ENCODE measurements at places on chromosomes 7 and 10.

DNA sequence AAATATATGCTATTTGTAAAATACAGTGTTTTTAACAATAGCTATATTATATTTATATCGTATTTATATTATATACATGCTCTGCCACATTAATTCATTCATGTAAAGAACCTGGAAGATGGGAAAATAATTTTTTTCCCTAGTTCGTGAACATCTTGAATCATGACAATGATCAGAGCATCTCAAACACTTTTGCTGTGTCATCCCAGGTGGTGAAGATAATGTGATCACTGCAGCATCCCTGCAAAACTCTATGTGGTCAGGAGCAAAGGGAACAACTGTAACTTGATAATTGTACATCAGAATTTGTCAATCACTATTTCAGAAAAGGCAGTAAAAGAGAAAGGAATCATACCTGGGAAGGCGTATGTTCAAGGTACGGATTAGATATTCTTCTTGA lies 39.3 kb downstream of the RAPGEF5 start:
- no peak for DNase-seq

DNA sequence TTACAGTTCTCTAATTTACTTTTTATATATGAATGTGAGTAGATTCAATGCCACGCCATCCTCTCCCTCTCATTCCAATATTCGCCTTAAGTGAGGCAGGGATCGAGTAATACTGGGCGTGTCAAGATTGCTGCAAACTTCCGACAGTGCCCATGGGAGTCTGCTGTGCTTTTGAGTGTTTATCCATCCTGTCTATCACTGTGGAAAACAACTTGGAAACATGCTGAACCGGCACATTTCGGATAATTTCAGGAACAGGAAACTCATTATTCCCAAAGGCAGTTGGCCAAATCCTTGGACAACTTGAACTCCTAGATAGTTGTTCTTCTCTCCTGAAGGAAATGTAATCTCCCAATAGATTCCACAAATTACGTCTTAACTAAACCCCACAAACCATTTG lies 28.5 kb downstream of the PIP4K2A start:
- peak; percentile 49 for DNase-seq

DNA sequence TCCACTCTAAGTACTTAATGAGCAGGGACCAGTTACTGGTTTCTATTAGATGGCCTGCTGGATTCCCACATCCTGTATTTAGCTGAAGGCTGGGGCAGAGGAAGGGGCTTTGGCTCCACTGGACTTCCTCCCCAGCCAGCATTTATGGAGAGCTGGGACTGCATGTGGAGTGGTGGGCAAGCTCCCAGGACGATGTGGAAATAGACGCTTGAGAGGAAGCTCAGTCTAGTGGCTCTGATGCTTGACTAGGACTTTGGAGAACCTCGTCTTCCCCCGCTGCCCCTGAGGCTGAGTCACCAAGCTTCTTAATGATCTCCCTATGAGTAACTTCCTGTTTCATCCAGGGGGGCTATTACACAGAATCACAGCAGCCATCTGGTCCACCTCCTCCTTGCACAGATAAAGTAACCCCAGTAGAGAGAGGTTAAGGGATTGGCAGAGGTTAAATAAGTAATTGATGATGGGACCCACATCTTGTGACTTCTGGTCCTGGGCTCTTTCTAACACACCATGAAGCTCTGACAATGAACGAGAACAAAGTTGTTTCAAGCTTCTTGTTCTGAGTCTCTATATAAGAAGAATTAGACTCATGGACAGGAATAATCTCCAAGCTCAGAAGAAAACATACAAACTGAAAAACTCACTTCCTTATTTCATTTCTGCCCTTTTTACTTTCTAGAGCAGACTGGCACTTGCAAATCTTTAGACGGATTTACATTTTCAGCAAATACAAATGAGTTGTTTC lies 126.2 kb downstream of the PRPF18 start:
- DNase-seq: no peak

DNA sequence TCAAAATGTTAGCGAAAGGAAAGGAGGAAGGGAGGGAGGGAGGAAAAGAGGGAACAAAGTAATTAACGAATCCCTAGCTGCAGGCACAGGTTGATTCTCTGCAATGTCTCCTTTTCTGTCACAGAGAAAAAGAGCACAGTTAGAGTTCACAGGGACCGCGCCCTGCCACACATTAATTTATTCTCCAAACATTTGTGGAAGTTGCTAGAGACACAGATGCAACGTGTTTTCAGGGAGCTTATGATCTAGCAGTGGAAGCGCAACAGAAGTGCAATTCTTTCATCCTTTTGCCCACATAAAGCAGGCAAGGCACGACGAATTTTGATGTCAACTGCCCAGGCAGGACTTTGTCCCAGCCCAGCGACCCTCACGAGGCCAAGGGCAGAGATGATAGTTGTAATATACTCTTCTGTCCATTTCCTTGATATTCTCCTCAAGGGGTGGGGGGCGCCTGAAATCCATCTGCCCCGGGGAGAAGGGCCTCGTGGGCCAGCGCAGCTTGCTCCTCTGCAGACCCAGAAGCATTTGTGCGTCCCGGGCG lies 101.7 kb upstream of the ZNF438 start:
- DNase-seq: no peak

GRCh38 chr7:99127636-99128035 lies 16.3 kb downstream of the SMURF1 start:
- DNase-seq: no peak

DNA sequence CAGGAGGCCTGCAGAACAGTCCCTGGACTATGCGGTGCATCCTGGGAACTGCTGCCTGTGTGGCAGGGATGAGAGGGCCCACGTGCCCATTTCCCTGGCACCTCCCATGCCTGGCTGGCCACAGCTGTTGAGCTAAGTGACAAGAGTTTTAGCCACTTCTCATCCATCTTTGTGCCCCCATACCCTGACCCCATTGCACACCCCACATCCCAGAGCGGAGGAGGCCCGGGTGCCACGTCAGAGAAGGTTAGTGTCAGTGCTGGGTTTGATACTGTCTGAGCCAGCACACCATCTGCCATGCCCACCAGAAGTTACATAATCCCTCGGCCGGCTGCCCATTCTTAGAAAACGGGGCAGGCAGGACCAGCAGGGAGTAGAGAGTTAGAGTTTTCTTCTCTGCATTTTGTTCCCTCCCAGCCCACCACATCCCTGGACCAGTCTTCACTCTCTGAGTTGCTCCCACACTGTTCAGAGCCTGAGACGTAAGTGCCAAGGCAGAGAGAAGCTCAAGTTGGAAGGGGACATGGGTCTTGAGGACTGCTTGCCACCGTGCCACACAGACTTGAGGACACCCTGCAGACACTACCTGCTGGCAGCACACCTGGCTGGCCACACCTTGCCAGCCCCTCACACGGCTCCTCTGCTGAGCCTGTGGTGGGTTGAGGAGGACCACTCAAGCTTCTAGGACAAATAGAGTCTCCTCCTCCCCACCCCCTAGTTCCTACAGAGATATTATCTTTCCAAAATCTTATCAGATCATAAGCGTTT lies 13.1 kb downstream of the UNC5B start:
- DNase-seq: peak; percentile 24

DNA sequence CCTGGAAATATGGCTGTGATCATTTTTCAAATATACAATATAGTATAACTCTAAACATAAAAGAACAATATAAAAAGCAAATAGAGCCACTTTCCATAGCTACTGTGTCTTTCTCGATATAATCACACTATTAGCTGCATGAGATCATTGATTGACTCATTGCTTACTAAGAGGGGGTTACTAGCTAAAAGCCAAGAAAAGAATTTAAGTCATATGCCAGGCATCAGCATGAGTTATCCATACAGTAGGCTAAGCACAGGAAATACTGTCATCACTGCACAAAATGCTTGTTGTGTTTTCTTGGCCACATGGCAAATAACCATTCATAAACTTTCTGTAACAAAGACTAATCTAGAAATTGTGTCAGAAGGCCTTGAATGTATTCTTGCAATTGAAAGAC lies 18.8 kb upstream of the ABCB5 start:
- no peak for DNase-seq

GRCh38 chr10:110474017-110474416 lies 23.7 kb upstream of the DUSP5 start:
- no peak for DNase-seq

DNA sequence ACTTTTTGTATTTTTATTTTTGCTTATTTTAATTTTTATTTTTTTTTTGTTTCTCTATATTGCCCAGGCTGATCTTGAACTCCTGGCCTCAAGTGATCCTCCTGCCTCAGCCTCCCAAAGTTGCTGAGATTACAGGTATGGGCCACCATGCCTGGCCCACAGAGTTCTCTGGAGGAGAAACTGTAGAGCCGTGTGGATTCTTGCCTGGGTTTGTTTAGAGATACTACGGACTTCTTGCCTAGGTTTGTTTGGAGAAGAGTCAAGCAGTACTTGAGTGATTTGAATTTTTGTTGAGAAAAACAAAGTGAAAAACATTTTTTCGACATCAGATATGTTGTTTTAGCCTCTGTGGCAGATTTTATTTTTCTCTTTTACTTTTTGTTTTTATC lies 99.0 kb downstream of the CAMK1D start:
- no peak for DNase-seq

DNA sequence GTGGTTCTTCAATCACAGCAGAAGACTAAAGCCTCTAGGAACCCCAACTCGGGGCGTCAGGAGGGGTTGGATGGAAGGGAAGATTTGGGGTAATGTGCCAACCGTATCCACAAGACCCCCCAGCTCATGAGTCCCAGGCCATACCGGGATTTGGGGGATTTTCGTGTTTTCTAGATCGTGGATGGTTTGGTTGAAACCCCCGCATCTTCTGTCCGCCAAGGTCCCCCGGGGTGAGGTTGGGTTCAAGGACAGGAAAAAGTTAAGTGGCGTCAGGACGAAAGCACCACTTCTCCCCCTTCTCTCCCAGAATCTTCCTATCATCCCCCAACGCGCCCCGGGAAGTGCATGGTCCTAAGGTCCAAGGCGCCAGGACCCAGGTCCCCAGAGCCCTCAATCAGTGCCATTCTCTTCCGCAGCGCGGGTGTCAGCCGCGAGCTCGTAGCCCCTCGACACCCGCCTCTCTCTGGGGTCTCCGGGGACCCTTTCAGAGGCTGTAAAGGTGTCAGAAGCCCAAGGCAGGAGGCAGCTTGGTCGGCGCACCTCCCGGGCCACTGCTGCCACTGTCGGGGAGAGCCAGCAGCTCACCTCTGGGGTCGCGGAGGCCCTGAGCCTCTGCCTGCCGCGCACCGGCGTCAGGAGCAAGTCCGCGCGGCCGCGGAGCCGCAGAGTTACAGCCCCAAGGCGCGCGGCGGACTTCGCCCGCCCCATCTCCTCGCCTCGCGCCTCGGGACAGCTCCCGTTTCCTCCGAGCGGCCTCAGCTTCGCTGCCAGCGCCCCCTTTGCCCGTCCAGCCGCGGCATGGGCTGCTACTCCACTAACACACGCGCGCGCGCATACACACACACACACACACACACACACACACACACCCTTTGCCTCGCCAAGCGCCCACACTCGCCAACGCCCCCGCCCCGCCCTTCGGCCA lies 1.5 kb downstream of the MKX start:
- DNase-seq: peak; percentile 69

DNA sequence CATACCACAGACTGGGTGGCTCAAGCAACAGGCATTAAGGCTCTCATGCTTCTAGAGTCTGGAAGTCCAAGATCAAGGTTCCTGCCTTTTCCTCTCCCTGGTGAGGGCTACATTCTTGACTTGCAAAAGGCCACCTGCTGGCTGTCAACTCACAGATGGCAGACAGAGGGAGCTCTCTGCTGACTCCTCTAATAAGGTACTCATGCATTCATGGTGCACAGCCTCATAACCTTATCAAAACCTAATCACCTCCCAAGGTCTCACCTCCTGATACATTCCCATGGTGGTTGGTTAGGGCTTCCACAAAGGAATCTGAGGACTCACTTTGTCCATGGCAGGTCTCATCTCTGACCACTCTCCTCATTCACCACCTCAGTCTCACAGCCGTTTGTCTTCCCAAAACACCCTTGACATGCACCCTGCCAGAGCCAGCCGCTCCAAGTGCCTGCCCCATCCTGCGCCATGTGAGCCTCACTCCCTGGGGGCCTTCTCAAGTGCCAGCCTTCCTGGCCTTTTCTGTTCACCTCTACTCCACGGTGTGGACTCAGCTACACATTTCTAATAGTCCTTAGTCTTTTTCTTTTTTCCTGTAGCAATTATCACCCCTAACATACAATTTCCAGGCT lies 400.3 kb upstream of the ADARB2 start:
- DNase-seq: no peak

DNA sequence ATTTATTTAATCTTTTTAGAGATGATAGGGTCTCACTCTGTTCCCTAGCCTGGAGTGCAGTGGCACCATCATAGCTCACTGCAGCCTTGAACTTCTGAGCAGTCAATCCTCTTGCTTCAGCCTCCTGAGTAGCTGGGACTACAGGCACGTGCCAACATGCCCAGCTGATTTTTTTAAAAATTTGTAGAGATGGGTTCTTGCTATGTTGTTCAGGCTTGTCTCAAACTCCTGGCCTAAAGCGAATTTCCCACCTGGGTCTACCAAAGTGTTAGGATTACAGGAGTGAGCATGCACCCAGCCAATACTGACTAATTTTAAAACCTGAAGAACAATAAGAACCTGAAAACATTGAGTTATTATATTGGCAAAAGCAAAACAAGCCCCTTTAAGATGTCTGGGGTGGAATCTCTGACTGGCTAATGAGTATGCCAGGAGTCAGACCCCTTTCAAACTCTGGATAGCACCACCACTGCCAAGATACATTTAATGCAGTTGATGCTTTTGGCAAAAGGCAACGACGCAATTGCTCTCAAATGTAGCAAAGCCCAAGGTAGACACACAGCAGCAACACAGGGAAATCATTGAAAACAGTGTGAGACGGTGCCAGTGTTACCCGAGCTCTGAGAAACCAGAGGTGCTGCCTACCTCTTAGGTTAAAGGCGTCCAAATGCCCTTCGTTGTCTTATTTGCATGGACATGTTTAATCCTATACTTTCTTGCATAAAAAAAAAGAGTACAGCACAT lies 40.7 kb upstream of the TOMM7 start:
- DNase-seq: no peak

GRCh38 chr7:43572516-43573049 lies 10.3 kb upstream of the STK17A start:
- no peak for DNase-seq

- DNase-seq: no peak
Observed at GRCh38 chr7:130926001-130926691, 192.1 kb upstream of the KLF14 start.

GRCh38 chr10:118698421-118698820 lies 56.3 kb downstream of the CACUL1 start:
- no peak for DNase-seq

DNA sequence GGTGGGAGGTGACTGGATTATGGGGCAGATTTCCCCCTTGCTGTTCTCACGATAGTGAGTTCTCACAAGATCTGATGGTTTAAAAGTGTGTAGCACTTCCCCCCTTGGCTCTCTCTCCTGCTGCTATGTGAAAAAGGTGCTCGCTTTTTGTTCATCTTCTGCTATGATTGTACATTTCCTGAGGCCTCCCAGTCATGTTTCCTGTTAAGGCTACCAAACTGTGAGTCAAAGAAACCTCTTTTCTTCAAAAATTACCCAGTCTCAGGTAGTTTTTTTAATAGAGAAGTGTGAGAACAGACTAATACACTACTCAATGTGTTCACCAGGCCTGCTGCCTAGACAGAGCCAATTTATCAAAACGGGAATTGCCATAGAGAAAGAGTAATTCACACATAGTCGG lies 49.7 kb downstream of the SDHAF3 start:
- DNase-seq: no peak

Measured in left hindlimb (tissue), 1 donor.